ENCODE measurements at places on chromosomes 3 and 15.

GRCh38 chr3:141511361-141511760, 24.5 kb downstream of the RASA2 start:
- no peaks in the 10 kb centered on the region for H3K4me1 ChIP-seq
- H3K36me3 ChIP-seq, result peaks cover 52% of the 10 kb centered on the region
- DNase-seq, result no peak
- H3K27ac ChIP-seq, result no peak overlapping the region

DNA sequence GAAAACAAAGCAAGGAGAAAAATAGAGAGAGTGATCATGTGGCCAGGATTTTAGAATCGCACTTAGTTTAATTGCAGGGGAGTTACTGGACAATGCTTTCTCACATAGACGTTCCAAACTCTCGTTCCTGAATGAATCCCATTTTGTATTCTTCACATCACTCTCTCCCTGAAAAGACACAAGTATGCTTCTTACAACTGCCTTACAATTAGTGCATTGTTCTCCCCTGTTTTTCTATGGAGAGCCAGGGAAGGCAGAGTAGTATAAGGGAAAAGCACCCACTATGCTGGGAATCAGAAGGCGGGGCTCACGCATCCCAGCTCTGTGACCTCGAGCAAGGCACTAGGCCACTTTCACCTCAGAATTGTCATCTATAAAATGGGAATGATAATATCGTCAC, 14.4 kb downstream of the TMOD2 start:
- no peaks in the 10 kb centered on the region for H3K27me3 ChIP-seq
- H3K36me3 ChIP-seq, result peaks cover 15% of the 10 kb centered on the region
- H3K4me1 ChIP-seq, result no peaks in the 10 kb centered on the region
- no peak overlapping the region for H3K4me3 ChIP-seq
- no peak overlapping the region for H3K27ac ChIP-seq
- DNase-seq, result no peak

GRCh38 chr3:78736863-78737262, 1030.9 kb downstream of the ROBO1 start:
- no peaks in the 10 kb centered on the region for H3K4me1 ChIP-seq
- H3K27ac ChIP-seq, result no peak overlapping the region
- DNase-seq, result no peak
- no peaks in the 10 kb centered on the region for H3K36me3 ChIP-seq

GRCh38 chr3:18238746-18239331, 186.3 kb downstream of the SATB1 start:
- no peaks in the 10 kb centered on the region for H3K36me3 ChIP-seq
- peaks cover 8% of the 10 kb centered on the region for H3K4me1 ChIP-seq
- H3K4me3 ChIP-seq, result no peak overlapping the region

- no peak overlapping the region for H3K27ac ChIP-seq
- H3K27me3 ChIP-seq, result peaks cover 23% of the 10 kb centered on the region
- H3K4me1 ChIP-seq, result peaks cover 17% of the 10 kb centered on the region
- H3K4me3 ChIP-seq, result no peak overlapping the region
- H3K36me3 ChIP-seq, result no peaks in the 10 kb centered on the region
Observed at GRCh38 chr15:60399931-60400330, 2.1 kb upstream of the ANXA2 start.

DNA sequence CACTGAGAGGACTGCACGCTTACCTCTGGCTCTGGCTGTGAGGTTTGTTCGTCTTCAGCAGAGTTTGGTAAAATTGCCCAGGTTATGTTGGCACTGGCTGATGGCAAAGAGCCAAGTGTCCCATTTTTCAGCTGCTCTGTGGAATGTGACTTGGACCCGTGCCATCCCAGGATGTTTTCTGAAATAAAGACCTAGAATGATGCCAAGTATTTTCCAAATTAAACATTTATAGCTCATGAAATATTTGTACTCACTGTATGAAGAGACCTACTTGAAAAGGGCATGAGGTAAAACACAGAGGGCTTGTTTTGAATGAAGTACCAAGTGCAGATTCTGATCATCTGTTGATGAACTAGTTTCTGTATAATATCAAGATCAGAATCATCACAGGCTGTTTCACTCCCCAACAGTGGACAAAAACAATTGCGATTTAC, 200.5 kb downstream of the STT3B start:
- no peaks in the 10 kb centered on the region for H3K27me3 ChIP-seq
- no peaks in the 10 kb centered on the region for H3K36me3 ChIP-seq
- H3K4me3 ChIP-seq, result no peak overlapping the region

GRCh38 chr3:45776611-45777010, 19.7 kb downstream of the SLC6A20 start:
- 0 out of 2 replicates have a peak, but pooled peaks cover 8% of the 10 kb centered on the region for H3K36me3 ChIP-seq
- no peak overlapping the region for H3K4me3 ChIP-seq
- DNase-seq, result no peak
- no peaks in the 10 kb centered on the region for H3K27me3 ChIP-seq
- H3K27ac ChIP-seq, result no peak overlapping the region

- H3K36me3 ChIP-seq, result peaks cover 100% of the 10 kb centered on the region
- peak; percentile 40 for DNase-seq
- no peaks in the 10 kb centered on the region for H3K4me1 ChIP-seq
- H3K27me3 ChIP-seq, result no peaks in the 10 kb centered on the region
- peak overlapping the region; percentile 57 for H3K27ac ChIP-seq
Observed at GRCh38 chr3:47002171-47003055, 22.9 kb downstream of the NBEAL2 start.

DNA sequence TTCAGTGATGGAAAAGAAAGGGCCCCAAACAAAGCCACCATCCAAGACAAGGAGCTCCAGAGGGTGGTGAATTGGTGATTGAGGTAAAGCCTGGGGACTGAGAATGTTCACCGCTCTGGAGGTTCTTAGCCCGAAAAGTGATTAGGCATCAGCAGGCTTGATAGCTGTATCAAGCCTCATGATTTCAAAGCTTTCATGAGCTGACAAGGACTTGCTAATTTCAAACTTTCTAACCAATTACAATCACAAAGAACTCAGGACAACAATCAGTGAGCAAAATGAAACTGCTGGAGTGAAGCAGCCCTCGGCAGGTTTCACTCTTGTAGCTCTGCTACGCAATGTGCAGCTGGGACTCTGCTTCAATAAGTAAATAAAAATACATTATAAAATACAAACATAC, 391.3 kb downstream of the TIGIT start:
- no peaks in the 10 kb centered on the region for H3K4me1 ChIP-seq
- H3K27ac ChIP-seq, result no peak overlapping the region
- no peak for DNase-seq
- H3K27me3 ChIP-seq, result no peaks in the 10 kb centered on the region

GRCh38 chr3:161644891-161645635, 148.5 kb downstream of the OTOL1 start:
- no peak for DNase-seq
- no peaks in the 10 kb centered on the region for H3K4me1 ChIP-seq
- H3K27me3 ChIP-seq, result no peaks in the 10 kb centered on the region
- H3K4me3 ChIP-seq, result no peak overlapping the region

DNA sequence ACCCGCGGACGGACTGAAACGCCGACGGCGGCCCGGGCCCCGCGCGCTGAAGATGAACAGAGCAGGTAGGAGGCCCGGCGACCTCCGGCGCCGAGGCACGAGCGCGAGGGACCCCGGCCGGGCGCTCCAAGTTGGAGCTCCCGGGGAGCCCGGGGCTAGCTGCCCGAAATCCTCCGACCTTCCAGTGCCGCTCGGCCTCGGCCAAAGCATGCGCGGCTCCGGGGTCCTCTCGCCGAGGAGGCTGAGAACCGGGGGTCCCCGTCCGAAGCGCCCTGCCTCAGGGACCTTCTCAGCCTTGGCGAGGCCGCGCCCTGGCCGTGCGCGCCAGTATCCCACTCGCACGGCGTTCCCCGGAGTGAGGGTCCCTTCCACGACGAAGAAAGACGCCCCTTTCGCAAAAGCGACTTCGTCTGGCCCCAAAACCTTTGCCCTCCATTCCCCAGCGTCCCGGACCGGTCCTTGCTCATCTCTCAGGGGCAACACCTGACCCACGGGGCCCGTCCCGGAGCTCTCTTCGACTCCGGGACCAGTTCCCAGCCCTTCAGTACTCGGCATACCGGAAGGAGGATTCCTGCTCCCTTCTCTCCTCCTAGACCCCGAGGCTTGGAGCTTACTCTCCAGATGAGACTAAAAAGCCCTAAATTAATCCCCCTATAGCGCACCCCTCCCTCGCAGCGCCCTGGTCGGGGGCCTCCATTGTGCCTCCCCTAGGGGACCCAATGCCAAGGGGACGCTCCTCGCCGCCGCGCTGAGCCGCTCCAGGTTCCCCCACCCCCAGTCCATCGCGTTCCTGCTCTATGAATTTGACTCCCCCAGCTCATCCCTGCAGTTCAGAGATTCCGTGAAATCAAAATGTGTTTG, 7.7 kb upstream of the FGD5 start:
- H3K36me3 ChIP-seq, result no peaks in the 10 kb centered on the region
- no peak overlapping the region for H3K4me3 ChIP-seq
- no peaks in the 10 kb centered on the region for H3K27me3 ChIP-seq
- no peak for DNase-seq

DNA sequence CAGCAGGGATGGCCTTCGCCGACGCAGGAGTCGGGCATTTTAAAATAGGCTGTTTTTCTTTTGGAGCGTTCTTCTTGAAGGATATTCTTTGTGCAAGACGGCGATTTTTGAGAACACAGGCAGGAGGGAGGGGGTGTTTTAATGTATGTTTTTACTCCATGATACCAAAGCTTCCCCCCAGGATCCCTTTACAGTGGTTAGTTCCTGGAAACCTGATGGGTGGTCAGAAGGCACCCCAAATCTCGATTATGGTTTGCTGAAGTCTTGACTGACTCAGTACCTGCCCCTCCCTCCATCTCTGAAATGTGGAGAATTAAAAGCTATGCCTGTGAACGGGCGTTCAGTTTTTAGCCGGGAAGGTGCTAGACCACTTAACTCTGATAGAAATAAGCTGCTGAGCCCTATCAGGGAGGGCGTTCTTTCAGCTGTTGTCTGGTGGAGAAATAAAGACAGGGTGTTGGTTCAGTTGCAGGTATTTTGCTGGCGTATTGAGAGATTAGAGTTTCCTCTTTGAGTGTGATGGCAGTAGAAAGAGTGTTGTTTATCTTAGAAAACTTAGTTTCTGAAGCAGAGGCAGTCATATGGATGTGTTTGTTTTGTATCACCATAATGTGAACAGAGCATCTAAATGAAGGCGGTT, 3.4 kb downstream of the IGF1R start:
- peaks cover 31% of the 10 kb centered on the region for H3K27me3 ChIP-seq
- DNase-seq, result no peak
- no peaks in the 10 kb centered on the region for H3K36me3 ChIP-seq
- H3K4me3 ChIP-seq, result no peak overlapping the region

GRCh38 chr3:174444391-174444790, 414.7 kb upstream of the NAALADL2 start:
- H3K4me3 ChIP-seq, result no peak overlapping the region
- no peak for DNase-seq
- peaks cover 19% of the 10 kb centered on the region for H3K4me1 ChIP-seq
- H3K27ac ChIP-seq, result no peak overlapping the region
- H3K27me3 ChIP-seq, result peaks cover 23% of the 10 kb centered on the region

- H3K27ac ChIP-seq, result no peak overlapping the region
- H3K4me1 ChIP-seq, result no peaks in the 10 kb centered on the region
- peak; percentile 40 for DNase-seq
- no peak overlapping the region for H3K4me3 ChIP-seq
Observed at GRCh38 chr3:28317438-28318022, 31.0 kb upstream of the ZCWPW2 start.

DNA sequence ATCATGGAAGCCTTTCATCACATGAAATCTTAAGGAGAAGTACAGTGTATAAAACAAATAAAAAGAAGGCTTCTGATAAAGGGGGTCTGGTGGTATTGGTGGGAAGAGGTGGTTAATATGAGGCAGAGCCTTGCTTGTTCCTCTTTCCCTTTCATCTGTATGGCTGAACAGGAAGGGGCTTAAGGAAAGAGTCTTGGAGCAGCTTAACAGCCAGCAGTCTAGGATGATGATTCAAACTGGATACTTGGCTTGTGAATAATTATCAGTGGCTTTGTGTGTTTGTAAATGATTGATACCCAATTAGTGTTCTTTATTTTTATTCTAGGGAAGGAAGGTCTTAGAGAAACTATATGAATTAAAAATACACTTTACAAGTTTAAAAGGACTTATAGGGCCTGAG, 29.1 kb upstream of the TCAIM start:
- no peak overlapping the region for H3K4me3 ChIP-seq
- DNase-seq, result no peak
- no peaks in the 10 kb centered on the region for H3K36me3 ChIP-seq
- H3K27me3 ChIP-seq, result no peaks in the 10 kb centered on the region
- H3K4me1 ChIP-seq, result no peaks in the 10 kb centered on the region
- H3K27ac ChIP-seq, result no peak overlapping the region

- peak; percentile 40 for DNase-seq
- no peaks in the 10 kb centered on the region for H3K36me3 ChIP-seq
- no peak overlapping the region for H3K4me3 ChIP-seq
- H3K4me1 ChIP-seq, result peaks cover 43% of the 10 kb centered on the region
- no peaks in the 10 kb centered on the region for H3K27me3 ChIP-seq
- no peak overlapping the region for H3K27ac ChIP-seq
Observed at GRCh38 chr3:5002174-5002870, 23.1 kb downstream of the BHLHE40 start.

GRCh38 chr15:65307978-65308377, 3.5 kb downstream of the RNU5B-1 start:
- no peak overlapping the region for H3K27ac ChIP-seq
- H3K4me3 ChIP-seq, result no peak overlapping the region
- H3K4me1 ChIP-seq, result peaks cover 28% of the 10 kb centered on the region
- no peak for DNase-seq
- H3K36me3 ChIP-seq, result no peaks in the 10 kb centered on the region

DNA sequence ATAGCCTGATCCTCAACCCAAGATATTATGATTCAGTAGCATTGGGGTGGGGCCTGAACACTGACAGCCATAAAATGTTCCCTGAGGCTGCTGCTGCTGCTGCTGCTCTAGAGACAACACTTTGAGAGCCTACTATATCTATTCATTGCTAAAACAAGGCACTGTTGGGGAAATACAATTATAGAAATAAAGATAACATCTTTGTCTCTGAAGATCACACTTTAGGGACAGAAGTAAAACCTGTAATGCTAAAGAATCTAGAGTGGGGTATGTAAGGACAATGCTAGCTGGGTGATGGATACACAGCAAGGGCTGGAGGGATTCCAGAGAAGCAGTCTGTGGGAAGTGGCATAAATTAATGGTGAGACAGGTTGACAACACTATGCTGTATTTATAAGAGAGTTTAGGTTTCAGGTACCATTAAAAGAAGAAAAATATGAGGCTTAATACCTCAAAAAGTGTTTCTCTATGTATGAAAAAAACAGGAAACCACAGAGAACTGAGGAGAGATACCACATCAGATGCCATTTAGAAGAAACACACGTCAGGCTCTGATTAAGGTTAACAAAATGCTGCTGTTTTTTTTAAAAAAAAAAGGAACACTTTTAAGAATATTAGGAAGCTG, 115.9 kb downstream of the CBLB start:
- peaks cover 32% of the 10 kb centered on the region for H3K4me1 ChIP-seq
- peak overlapping the region; percentile 60 for H3K27ac ChIP-seq
- no peak overlapping the region for H3K4me3 ChIP-seq
- no peaks in the 10 kb centered on the region for H3K27me3 ChIP-seq
- peak; percentile 21 for DNase-seq
- H3K36me3 ChIP-seq, result no peaks in the 10 kb centered on the region

Data from DND-41 (cell line).